ENCODE measurements at places on chromosomes 16 and 17.

- DNase-seq, result no peak
Measured at GRCh38 chr16:54547052-54547451, 260.5 kb upstream of the IRX3 start.

DNA sequence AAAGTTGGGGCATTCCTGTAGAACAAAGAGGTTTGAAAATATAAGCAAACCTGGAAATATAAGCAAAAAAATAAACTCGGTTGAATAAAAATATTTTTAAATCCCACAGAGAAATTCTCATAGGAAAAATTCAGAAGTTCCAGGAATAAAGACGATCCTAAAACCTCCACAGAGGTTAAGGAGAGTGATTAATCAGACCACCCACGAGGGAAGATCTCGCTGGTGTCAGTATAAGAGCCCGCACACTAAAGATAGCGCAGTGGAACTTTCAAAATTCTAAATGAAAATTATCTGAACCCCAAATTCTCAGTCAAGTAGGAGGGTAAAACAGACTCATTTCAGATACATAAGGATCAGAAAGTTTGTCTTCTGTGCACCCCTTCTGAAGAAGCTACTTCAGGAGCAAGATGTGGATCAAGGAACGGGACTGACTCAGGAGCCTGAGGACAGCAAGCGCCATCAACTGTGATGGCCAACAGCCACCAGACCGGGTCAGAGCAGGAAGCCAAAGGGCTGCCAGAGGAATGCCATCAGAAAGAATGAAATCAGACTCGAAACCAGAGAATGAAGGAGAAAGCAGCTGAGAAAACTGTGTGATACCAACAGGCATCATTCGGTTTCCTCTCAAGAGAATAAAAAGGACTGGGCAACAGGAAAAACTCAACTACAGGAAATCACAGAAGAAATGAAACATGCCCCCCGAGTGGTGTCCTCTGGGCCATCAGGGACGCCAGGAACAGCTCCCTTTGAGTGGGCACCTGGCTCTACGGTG lies 66.9 kb downstream of the CYTH1 start:
- DNase-seq, result no peak

GRCh38 chr16:79380995-79381602 lies 219.4 kb downstream of the MAF start:
- DNase-seq, result no peak

DNA sequence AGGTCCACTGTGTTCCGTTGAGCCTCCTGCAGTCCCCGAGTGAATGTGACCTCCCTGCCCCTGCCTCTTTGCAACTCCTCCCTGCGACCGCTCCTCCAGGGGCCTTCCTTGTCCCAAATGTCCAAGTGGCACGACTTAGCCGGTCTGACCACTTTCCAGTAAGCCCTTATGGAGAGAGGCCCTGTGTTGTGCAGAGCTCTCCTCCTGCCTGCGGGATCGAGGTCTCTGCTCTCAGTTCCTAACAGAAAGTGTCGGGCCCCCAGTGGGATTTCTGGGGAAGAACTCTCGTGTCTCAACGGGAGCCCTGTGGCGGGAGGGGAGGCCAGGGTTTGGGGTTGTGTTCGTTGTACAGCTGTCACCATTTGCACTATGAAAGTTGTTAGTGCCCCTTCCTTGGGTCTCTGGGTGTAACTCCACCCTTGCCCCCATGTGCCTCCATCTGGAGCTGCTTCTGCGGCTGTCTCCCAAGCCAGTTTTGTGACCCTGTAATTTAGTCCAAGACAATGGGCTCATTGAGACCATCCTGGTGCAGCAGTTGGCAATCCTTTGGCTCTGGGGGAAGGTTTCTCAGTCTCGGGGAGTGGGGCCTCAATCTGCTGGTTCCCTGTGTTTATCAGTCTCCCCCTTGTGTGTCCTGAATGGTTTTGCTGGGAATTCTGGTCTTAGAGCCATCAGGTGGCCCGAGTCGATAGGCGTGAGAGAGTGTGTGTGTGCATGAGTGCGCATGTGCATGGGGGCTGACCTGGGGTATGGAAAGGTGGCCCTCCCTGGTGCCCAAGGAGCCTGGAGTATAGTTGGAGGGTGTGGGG lies 234.5 kb downstream of the SEC14L1 start:
- DNase-seq, result no peak

- no peak for DNase-seq
Measured at GRCh38 chr16:30139583-30140481, 16.8 kb upstream of the MAPK3 start.

DNA sequence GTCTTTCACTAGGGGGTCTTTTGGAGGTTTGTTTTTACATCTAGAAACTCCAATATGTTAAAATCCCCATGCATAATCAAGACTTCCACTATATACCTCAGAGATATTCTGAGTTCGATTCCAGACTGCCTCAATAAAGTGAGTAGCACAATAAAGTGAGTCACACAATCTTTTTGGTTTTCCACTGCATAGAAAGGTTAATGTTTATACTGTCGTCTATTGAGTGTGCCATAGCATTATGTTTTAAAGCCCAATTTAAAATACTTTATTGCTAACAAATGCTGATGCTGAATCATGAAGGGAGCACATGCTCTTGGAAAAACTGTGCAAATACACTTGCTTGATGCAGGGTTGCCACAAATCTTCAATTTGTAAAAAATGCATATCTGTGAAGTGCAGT lies 227.5 kb upstream of the ZFHX3 start:
- no peak for DNase-seq

DNA sequence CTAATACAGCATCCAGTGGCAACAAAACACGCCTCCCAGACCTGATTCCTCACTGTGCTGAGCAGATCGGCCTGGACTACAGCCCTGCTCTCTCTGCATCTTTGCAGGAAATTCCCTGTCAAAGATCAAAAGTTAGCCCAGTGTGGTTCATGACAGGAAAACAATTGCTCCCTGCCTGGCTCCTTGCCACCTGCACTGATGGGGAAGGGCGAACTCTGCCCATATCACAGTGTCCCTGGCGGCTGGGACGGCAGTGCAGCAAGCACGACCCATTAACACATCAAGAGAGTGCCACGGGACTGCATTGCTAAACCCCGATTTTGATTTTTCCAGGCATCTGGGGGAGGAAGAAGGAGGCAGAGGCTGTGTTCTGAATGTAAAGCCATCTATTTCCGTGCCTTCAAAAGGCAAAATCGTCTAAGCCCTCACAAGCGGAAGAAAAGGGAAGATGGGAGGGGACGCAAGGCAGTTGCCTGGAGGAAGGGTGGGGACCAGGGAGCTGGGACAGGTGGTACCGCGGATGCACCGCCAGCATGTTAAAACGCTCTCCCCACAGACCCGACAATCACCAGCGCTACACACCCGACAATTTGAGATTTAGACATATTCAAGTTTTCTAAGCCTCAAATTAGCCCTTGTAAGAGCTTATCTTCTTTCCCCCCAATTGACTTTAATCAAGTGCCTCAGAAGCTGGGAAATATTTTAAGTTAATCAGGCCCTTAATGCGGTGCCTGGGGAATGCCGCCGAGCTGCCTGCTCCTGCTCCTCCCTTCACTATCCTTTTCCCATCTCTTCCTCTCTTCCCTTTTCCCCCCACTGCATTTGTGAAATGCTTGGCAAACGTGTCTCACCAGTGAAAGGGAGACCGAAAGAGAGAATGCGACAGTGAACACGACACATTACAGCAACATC lies 238.8 kb upstream of the CDH5 start:
- no peak for DNase-seq

- no peak for DNase-seq
Measured at GRCh38 chr16:69538808-69539207, 27.0 kb upstream of the NFAT5 start.

DNA sequence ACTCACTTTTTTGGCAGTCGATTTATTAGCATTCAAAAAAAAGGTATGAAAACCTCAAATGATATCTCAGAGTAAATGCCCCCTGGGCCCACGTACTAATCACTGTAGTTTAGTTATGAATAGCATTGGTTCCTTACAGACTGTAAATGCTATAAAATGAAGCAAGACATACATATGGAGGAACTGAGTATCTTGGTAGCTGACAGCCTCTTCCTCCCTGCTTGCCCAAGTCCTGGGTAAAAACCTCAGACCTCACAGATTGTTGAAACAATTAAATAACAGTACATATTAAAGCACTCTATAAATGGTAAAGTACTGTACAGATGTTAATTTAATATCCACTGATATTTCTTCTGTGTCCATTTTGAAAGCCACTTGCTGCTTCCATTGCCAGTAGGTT lies 33.2 kb upstream of the ABCC11 start:
- no peak for DNase-seq

DNA sequence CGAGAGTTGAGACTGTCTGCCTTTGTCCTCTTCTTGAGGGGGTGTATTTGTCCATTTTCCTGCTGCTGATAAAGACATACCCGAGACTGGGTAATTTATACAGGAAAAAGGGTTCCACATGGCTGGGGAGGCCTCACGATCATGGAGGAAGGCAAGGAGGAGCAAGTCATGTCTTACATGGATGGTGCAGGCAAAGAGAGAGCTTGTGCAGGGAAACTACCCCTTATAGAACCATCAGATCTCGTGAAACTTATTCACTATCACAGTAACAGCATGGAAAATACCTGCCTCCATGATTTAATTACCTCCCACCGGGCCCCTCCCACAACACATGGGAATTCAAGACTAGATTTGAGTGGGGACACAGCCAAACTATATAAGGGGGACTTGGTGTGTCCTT lies 338.2 kb upstream of the TNRC6C start:
- no peak for DNase-seq

DNA sequence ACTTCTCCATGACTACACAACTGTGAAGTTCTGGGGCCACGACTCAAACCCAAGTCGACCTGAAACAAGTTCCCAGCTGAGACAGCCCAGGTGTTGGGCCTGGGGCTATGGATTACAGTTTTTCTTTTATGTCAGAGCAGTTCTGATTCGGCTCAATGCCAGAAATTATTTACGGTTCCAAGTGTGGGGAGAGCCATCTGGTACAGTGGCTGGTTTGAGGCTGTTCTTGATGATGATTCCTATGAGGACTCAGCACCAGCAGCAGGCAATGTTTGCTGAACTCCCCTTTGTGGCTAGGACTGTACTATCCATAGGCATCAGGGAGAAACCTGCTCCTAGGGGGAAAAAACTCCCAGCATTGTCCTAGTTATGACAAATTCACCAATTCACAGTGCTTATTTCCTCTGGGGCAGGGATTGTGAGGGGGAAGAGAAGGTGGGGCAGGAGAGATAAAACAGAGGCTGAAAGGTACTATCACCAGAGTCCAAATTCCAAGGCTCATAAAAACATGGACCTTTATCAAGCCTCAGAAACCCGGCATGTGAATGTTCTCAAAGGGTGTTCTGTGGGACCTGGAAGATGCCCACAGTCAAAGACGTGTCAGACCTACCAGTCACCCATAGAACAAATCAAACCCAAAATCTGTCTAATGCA lies 18.2 kb upstream of the CMTM4 start:
- DNase-seq, result no peak

GRCh38 chr17:14575471-14575953 lies 274.6 kb downstream of the HS3ST3B1 start:
- DNase-seq, result no peak

GRCh38 chr16:83785455-83785854 lies 22.3 kb upstream of the HSBP1 start:
- DNase-seq, result no peak

GRCh38 chr17:75530837-75531720 lies 5.6 kb downstream of the LLGL2 start:
- no peak for DNase-seq

DNA sequence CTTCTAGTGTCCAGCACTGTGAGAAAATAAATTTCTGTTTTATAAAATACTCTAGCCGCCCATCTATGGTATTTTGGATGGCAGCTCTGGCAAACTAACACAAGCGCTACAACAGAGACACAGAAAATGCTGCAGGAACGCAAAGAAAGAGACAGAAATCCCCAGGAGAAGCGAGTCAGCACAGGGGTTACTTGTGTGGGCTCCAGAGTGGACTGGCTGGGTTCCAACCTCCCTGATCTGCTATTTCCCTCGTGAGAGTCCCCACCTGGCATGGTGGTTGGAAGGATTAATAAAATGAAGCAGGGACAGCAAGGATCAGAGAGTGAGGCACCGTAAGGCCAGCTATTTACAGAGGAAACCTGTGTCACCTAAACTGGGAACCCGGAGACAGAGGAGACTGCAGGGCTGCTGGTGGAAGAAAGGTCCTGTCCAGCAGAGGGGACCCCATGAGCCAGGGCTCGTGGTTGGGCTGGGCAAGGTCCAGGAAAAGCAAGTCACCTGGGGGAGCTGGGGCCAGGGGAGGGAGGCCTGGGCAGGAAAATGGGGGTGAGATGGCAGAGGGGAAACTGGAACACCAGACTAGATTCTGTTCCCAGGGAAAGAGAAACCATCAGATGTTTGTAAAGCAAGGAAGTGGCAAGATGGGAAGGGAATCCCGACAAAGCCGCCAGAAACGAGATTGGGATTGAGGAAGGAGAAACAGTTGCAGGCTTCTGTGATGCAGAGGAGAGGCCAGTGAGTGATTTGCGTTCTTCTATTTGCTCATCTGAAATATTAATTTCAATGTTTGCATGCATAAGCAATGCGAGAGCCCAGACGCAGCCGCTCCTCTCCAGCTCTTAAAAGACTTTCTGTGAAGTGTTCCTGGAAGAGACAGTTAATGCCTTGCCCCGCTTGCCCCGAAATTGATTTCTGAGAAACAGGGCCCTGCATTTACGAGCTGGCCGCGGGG lies 63.0 kb upstream of the TEKT3 start:
- no peak for DNase-seq

All from HL-60 (cell line).